Spleen (tissue), 13 donors: ENCODE measurements at places on chromosomes 5 and 9. TPM values are rescaled to one million over a fixed set of nuclear protein-coding genes. Genes with fewer than 3 reads are reported as not detected.

The OR4F3 gene
- total RNA-seq: not detected

The SMIM32 gene
- total RNA-seq: not detected

The PCDHA9 gene
- 0.13 TPM for total RNA-seq

The ANKRD33B gene
- total RNA-seq: 26.7 TPM

The RASA1 gene
- 53.1 TPM for total RNA-seq

The FBP2 gene
- not detected for total RNA-seq

The QRFP gene
- total RNA-seq: not detected

The TOMM5 gene
- 64.7 TPM for total RNA-seq

The NAIP gene
- total RNA-seq: 199 TPM
